ENCODE measurements at places on chromosomes 12 and 14. TPM values are rescaled to one million over a fixed set of nuclear protein-coding genes. Genes with fewer than 3 reads are reported as not detected.

Gene PNMA1
- 14.0 TPM for total RNA-seq

Gene C12orf54
- total RNA-seq: not detected

Gene RPL10L
- not detected for total RNA-seq

Gene PTMS
- 122 TPM for total RNA-seq

Gene NANOG
- not detected for total RNA-seq

Gene LRTM2
- total RNA-seq: not detected

Gene FOXG1
- 4.8 TPM for total RNA-seq

Gene OR6C2
- total RNA-seq: not detected

Gene CPNE8
- 0.62 TPM for total RNA-seq

Gene SP7
- not detected for total RNA-seq

Gene IL26
- not detected for total RNA-seq

Gene KRT5
- total RNA-seq: not detected

Gene CTDSP2
- 36.1 TPM for total RNA-seq

Gene TMPRSS12
- not detected for total RNA-seq

Gene PPP1R3E
- total RNA-seq: 2.8 TPM

Gene DIO3
- not detected for total RNA-seq

Gene PAX9
- 5.2 TPM for total RNA-seq

- no peak for DNase-seq
These were observed at the start of gene PTGDR for GRCh38 chr14:52267501-52268278. Gene PTGDR, plus strand, starts transcription at chr14:52267698. Its CDS starts 117 bp downstream, at chr14:52267815.

DNA sequence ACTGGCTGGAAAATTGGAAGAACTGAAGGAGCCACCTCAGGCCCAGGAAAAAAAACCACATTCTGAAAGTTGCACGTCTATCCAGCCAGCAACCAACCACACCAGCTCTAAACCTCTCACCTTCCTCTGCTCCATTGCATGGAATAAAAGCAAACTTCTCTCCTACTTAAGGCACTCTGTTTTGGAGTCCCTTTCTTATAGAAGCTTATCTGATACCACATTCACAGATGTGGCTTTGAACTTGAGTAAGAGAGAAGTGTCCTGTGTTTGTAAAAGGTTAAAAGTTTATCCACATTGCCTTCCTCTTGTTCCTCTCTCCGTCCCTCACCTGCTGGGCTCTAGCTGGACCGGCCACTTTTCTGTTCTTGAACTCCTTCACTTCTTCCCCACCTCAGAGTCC is 99.6 kb upstream of the PLXNC1 start:
- no peak for DNase-seq

GRCh38 chr12:132379996-132380395 is 50.6 kb upstream of the GALNT9 start:
- DNase-seq: no peak

DNA sequence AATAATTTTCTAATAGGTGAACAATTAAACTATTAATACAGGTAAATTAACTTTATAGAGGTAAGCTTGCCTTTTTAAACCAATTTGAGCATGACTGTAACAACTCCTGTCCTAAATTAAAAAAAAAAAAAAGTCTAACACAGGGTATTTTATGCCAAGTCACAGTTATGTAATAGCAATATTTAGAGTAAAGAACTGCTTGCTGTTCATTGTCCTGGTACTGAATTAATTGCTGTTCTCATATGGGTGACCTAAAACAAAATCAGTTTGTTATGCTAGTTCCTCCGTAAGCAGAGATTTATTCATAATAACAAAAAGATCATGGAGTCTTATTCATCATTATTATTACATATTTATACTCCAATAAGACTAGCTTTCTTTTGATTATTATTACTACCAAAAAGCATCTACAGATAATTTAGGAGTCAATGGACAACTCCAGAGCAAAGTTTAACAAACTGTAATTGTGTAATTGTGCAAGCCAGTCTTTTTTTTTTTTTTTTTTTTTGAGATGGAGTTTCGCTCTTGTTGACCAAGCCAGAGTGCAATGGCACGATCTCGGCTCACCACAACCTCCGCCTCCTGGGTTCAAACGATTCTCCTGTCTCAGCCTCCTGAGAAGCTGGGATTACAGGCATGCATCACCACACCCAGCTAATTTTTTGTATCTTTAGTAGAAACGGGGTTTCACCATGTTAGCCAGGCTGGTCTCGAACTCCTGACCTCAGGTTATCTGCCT is 98.3 kb downstream of the ITPR2 start:
- no peak for DNase-seq

DNA sequence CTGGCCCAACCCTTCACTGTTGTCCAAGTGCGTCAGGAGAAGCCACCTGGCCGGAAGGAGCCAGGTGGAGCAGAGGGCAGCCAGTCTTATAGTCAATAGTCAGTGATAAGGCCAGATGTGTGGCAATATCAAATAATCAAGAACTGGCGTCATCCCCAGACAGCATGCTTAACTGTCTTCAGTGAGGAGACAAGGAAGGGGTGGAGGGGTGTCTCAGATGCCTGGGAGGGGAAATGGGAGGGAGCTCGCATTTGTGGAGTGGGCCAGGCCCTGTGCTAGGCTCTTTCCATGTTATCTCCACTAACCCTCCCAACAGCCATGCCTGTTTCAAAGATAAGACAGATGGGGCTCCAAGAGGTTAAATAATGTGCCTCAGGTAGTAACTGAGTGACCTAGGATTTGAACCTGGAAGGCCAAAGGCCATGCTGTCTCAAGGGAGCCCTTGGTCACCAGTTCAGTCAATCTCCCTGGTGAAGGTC is 48.9 kb upstream of the FOS start:
- DNase-seq: no peak

DNA sequence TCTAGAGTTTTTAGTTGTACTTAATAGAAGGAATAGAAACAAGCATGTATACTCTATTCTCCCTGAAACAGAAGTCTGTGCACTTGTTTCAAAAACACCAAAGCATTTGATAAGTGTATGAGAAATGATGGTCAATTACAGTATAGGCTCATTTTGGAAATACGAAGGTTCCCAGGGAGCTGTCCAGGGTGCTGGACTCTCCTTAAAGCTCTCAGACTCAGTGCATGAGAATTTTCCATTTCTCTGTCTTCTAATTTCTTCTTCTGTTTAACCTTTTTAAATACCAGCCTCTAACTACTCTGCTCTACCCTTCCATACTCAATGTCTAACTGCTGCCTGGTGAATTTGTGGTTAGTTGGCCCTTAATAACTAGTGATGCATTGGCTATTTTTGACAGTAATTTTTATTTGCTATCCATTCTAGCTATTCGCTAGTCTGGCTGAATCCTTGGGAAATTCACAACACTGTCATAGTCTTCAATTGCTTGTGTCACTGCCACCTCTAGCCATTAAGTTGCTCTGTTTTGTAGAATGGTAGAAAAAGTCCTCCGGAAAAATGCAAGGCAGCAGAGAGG is 229.2 kb downstream of the NRXN3 start:
- no peak for DNase-seq

DNA sequence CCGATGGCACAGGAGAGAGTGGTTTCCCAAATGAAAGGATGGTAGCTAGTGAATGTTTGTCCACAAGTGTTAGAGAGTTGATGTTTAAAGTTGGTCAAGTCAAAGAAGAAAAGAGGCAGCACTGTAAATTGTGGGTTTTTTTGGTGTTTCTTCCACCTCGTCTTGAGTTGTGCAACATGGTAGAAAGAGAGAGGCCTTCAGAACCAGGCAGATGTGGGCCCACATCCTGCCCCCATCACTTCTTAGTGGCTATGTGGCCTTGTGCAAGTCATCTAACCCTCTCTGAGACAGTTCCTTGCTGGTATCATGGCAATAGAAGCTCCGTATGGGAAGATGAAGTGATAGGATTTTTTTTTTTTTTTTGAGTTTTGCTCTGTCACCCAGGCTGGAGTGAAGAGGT is 60.8 kb downstream of the NDUFA12 start:
- DNase-seq: no peak

GRCh38 chr14:36700651-36701050 is 39.0 kb downstream of the PAX9 start:
- DNase-seq: no peak

DNA sequence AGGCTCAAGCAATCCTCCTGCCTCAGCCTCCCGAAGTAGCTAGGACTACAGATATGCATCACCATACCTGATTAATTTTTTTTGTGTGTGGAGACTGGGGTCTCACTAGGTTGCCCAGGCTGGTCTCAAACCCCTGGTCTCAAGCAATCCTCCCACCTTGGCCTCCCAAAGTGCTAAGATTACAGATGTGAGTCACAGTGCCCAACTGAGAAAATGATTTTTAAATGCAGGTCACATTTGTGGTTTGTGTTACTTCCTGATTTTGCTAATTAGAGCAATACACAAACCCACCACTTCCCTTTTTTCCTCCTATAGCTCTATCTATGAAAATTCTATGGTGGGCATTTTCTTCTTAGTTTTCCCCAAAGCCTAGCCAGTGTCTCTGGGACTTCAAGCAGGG is 45.5 kb upstream of the TMEM263 start:
- DNase-seq: no peak

DNA sequence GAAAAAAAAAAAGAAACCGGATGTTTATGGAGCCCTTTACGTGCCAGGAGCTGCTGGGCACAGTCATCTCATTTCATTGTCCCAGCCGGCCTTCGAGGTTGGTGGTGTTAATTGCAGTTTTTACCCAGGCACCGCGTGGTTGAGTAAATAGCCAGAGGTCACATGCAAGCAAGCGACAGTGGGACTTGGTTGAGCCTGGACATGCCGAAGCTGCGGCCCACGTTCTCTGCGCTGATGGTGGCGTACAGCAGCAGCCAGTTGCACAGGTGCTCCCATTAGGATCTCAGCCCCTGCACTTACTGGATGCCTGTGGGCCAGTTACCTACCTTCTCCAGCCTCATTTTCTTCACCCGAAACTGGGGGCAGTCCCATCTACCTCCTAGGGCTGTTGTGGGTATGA is 54.0 kb downstream of the TSPAN9 start:
- no peak for DNase-seq

DNA sequence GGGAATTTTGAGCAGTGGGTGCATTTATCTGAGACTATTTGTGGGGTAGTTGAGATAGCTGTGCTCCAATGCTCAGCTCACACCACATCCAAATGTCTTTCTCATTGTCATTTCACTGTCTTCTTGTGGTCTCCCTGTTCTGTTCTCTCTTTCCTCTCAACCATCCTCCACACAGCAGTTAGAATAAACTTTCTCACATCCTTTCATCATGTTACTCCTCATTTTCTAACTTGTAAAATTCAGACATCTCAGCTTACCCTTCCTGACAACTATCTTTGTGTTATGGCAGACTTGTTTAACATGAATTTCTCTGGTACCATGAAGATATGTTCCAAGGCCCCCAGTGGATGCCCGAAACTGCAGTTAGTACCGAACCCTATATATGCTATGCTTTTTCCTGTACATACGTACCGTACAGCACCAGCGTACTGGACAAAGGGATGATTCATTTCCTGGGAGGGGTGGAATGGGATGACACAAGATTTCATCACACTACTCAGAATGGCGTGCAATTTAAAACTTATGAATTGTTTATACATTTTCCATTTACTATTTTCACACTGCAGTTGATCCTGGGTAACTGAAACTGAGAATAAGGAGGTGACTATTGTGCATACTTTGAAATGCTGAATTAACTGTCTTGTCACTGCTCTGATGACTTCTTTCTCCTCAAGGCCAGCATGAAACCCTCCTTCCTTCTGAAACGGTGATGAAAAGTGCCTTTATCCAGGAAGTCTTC is 177.1 kb upstream of the SLC38A2 start:
- peak; percentile 85 for DNase-seq

GRCh38 chr14:95291859-95292542 is 27.7 kb downstream of the CLMN start:
- peak; percentile 33 for DNase-seq

GRCh38 chr12:6970096-6970527 is 352 bp downstream of the PHB2 start:
- DNase-seq: no peak

DNA sequence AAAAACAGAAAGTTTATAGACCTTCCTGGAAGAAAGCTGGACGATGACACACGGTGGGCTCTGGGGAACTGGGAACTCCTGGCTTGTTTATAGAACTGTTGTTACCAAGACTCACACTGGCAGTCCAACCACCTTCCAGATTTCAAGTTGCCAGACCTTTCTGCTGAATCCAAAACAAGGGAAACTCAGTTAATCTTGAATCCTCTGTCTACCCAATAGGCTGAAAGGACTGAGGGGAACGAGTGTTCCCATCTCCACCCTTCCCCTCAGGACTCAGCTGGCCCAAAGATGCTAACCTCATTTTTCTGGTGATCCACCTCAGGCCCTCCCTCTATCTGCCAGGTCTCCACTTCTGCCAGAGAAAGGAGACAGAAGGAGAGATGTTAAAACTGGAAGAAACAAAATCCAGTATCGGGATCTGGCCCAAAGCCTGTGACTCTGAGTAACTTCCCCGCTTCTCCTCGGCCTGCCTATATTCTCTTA is 231.4 kb downstream of the ANO2 start:
- DNase-seq: no peak

GRCh38 chr12:52255926-52256583 is 18.4 kb upstream of the KRT86 start:
- DNase-seq: no peak

DNA sequence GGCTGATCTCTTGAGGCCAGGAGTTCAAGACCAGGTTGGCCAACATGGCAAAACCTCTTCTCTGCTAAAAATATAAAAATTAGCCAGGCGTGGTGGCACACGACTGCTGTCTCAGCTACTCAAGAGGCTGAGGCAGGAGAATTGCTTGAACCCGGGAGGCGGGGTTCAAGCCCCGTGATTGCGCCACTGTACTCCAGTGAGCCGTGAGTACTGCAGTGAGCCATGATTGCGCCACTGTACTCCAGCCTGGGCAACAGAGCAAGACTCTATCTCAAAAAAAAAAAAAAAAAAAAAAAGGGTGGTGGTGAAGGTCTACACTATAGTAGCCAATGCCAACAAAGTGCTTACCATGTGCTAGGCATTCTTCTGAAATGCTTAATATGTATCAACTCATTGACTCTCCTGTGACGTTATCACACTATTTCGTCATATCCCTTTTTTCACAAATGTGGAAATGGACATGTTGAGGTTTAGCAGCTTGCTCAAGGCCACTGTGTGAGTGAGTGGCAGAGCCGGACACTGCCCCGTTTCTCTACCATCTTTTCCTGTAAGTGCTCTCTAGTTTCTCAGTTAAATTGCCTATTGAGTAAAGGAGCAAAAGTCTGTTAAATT is 59.6 kb downstream of the GNS start:
- DNase-seq: no peak

GRCh38 chr14:22739423-22739822 is 27.1 kb upstream of the OXA1L start:
- DNase-seq: no peak

GRCh38 chr12:132546647-132547046 is 56.7 kb downstream of the FBRSL1 start:
- no peak for DNase-seq

GRCh38 chr12:105025890-105026289 is 39.8 kb downstream of the NOPCHAP1 start:
- no peak for DNase-seq

DNA sequence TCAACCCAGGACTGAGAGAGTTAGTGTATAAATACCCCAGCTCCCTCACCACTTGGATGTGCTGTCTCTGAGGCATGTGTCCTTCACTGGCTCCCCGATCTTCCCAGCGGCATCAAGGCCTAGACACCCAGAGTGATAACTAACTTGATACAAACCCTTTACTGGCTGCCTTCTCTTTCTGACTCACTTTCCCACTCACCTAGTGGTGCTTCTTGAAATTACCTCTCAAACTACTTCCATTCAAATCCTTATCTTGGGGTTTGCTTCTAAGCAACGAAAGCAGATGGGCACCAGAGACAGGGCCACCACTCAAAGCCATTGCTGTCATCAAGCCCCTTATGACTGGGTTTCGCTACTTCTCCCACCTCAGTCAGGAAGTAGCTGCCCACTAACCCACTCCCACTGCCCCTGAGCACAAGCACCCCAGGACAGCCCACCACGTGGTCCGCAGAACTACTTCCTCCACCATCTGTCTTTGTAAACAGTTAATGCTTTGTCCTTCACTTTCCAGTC is 17.2 kb downstream of the ZFP36L1 start:
- DNase-seq: no peak

GRCh38 chr12:128929057-128929456 is 75.8 kb downstream of the GLT1D1 start:
- DNase-seq: no peak
